ENCODE measurements at places on chromosomes 7 and 10. TPM values are rescaled to one million over a fixed set of nuclear protein-coding genes. Genes with fewer than 3 reads are reported as not detected.

TMEM176A gene
- not detected for total RNA-seq

DNAJC12 gene
- 23.8 TPM for total RNA-seq

TRIL gene
- 0.12 TPM for total RNA-seq

PRF1 gene
- total RNA-seq: 76.5 TPM

DNA sequence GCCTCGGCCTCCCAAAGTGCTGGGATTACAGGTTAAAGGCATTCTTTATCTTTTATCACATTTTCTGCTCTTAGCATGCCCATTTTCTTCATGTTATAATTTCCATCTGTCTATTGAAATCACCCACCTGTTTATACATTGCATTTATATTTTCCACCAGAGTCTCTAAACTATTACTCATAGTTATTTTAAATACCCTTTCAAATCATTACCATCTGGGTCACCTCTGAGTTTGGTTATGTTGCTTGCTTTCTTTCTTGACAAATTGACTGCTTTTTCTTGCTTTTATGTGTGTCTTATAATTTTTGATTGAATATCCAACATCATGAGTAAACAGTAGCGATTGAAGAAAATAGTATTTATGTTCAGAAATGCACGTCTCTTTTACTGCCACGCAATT, 71.4 kb downstream of the TMEM270 start:
- no peak for DNase-seq

- DNase-seq: no peak
These were observed 15.2 kb upstream of the DNAAF5 start for GRCh38 chr7:711093-711921.

DNA sequence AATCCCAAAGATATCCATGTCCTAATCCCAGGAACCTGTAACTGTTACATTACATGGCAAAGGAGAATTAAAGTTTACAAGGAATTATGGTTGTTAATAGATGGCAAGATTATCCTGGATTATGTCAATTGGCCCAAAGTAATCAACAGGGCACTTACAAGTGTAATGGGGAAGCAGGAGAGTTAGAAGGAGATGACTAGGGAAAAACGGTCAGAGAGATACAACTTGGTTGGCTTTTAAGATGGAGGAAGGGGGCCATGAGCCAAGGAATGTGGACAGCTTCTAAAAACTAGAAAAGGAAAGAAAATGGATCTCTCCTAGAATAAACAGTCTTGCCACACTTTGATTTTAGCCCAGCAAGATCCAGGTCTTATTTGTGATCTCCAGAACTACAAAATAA, 3.3 kb downstream of the JMJD1C start:
- no peak for DNase-seq

GRCh38 chr10:46052791-46053375, 6.8 kb upstream of the MSMB start:
- DNase-seq: no peak

- DNase-seq: no peak
These were observed 245.4 kb downstream of the GRID1 start for GRCh38 chr10:86121200-86121599.

GRCh38 chr7:158043551-158044481, 543.8 kb downstream of the PTPRN2 start:
- no peak for DNase-seq

- no peak for DNase-seq
These were observed 52.9 kb upstream of the GNA12 start for GRCh38 chr7:2897023-2897422.

- DNase-seq: no peak
These were observed 1.4 kb downstream of the C10orf71 start for GRCh38 chr10:49300140-49300974.

DNA sequence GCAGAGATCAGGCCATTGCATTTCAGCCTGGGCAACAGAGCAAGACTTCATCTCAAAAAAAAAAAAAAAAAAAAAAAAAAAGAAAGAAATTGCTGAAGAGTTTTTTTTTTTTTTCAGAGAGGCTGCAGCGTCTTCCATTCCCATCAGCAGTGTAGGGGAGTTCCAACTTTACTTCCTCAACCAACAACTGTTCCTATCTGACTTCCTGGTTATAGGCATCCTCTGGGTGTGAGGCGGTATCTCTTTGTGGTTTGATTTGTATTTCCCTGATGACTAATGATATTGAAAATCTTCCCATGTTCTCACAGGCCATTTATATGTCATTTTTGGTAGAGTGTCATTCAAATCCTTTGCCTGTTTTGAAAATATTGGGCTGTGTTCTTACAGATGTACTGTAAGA, 40.2 kb downstream of the PRTFDC1 start:
- peak; percentile 51 for DNase-seq

DNA sequence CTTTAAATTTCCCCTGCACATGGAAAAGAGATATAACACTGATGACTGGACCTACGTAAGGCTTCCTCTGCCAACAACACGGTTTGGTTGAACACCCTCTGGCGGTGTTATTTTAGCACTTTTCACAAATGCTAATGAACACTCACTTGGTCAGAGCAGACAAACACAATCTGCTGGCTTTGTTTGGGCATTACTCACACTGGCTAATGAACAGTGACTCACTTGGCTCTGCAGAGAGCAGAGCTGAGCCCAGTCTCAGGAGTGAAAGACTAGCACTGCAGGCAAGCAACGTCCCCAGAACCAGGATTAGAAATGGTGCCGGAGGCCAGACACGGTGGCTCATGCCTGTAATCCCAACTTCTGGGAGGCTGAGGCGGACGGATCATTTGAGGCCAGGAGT, 430.8 kb downstream of the PLXNA4 start:
- DNase-seq: no peak

GRCh38 chr7:26293569-26294308, 2.1 kb downstream of the SNX10 start:
- peak; percentile 92 for DNase-seq

GRCh38 chr7:118217210-118217619, 7.3 kb upstream of the ANKRD7 start:
- DNase-seq: no peak

DNA sequence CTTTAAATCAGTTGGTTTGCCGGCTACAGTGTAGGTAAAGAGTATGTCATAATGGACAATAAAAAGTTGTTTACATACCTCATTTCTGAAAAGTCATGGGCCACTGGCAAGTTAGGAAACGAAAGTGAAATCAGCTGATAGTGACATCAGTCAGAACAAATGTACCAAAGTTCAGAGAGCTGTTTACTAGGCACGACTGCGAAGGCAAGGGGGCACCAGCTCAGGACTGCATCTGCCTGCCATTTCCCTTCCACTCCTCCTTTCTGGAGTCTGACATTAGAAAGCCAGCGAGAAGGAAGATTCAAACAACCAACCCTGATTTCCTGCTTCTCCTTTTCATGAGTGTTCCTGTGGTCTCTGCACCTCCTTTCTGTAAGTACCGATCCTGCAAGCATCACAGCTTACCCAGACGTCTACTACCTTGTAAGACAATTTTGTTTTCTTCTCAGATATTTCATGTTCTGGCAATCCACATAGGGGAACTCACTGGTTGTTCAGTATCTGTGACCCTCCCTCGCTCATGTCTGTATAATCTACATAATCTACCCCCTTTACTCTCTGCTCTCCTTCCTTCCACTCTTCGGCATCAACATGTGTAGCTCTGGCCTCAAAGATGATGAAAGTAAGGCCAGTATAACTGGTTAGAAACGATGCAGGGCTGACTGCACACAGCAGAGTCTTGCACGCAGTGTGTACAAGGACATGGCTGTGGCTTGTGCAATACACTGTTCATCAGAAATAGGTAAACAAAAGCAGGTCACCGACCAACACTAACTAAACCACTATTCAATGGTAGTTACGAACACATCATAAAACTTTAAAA, at the start of gene TMEM140:
TSS of gene TMEM140 (plus strand) at position 174 of the 823 bp plus-strand sequence. CDS start 16,370 bp downstream, outside the sequence.
- DNase-seq: peak; percentile 92

DNA sequence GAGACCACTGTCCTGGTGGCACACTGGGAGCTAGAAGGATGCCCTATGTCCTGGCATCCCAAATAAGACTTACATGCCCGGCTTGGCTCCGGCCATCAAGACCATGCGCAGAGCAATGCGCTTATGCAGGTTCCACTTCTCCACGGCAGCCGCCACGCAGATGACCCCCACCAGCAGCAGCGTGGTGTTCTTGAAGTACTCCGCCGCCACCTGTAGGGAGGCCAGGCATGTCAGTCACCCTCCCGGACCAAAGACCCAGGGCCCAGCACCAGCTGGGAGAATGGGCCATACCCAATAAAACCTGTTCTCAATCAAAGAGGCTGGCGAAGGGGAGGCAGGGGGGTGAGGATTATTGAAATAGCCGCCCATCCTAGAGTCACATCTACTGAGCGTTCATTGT, 19.9 kb downstream of the SLC13A4 start:
- no peak for DNase-seq

GRCh38 chr10:101570428-101571270, 17.4 kb downstream of the POLL start:
- DNase-seq: no peak

DNA sequence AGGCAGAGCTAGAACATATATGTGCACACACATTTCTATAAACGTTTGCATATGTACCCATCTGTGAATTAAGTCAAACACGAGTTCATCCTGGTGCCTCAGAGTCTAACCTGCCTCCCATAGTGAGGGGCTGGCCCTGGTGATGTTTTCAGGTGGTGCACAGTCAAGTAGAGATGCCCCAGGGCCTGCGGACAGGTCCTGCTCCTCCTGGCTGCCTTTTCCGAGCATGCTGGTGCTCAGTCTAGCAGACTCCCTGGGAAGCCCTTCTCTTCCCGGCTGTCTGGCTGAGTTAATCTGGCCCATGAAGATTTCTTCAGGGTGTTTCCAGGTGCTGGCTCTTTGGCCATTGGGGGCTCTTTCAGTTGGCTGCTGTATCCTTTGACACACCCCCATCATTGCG, 14.3 kb downstream of the ADCY1 start:
- DNase-seq: no peak

DNA sequence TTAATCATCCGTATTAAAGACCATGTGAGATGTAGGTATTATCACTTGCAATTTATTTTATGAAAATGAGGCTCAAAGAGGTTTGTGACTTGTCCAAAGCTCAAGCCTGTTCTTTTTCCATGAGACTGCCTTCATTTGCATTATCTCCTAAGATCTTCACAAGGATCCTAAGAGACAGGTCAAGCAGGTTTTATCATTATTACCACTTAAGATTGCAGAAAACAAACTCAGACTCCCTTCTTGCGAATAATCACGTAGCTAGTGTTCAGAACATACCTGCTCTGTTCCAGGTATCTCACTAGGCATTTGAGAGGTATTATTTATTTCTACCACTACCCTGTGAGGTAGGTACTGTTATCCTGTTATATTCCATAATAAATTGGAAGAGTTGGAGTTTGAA, 64.8 kb downstream of the ZNRF2 start:
- no peak for DNase-seq

Data from activated CD4-positive, alpha-beta T cell treated with anti-CD3 and anti-CD28 coated beads, Interleukin-2, amount 10 ng/mL, durations not matched to agents 24 days and 14 days (primary cell).